DMS79 treated with DMSO at 0.1 percent for 48 hours (cell line): ENCODE measurements at places on chromosomes 5 and 9.

DNA sequence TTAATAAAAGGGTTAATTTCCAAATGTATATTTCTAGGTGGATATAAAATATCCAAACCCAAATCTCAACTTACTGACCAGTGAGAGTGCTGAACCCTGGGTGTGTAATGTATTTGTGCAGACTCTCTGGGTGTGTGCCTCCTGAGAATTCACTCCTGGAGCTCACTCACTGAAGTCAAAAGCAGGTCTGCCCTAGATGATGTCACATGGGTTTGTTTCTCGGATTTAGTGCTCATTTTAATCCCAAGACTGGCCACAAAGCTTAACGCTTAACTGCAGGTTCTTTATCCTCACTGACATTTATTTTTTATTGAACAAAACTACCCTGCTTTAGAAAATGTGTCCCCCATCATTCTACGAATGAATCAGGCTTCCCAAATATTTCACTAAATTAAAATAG, 179.4 kb downstream of the PPP2R2B start:
- no peak for DNase-seq

- no peak for DNase-seq
Measured at GRCh38 chr9:104144336-104144735, 50.2 kb downstream of the SMC2 start.

- no peak for DNase-seq
Measured at GRCh38 chr5:93076096-93076495, 504.9 kb downstream of the NR2F1-AS1 start.

- no peak for DNase-seq
Measured at GRCh38 chr5:76805821-76806505, 12.9 kb upstream of the F2RL1 start.

- peak; percentile 74 for DNase-seq
Measured at GRCh38 chr5:127040796-127041520, 10.6 kb upstream of the MARCHF3 start.

DNA sequence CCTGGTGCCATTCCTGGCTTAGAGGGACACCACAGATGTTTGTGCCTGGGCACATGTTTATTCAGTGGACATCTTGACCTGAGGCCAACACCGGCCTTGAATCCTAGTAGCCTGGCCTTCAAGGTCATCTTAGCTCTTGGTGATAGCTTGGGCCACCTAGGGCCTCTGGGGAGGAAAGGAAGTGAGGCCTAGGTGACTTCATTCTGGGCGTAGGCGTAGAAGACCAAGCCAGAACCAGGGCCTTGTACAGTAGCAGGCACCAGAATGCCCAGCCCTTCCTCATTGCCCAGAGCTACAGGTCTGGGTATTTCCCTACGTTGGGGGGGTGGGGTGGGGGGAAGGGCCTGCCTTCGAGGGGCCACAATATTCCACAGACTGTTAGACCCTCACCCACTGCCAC, 33.8 kb downstream of the WNK2 start:
- DNase-seq: no peak

DNA sequence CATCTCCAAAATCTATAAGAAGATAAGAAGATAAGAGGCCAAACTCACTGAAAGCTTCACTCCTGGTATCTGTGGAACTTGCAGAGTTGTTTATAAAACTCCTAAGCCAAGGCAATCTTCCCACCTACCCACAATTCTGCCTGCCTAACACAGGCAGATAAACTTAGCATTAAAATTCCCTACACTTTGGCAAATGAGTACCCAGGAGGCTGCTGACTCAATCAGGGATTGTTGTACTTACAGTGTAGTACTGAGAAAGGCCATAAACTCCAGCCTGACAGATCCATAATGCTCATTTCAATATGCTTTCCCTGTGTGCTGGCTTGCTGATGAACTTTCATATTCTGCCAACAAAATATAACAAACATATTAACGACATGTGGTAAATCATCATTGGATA, 725.2 kb downstream of the BRINP1 start:
- DNase-seq: no peak

GRCh38 chr5:142455856-142456255, 131.0 kb upstream of the SPRY4 start:
- no peak for DNase-seq

GRCh38 chr5:962386-962785, 46.2 kb upstream of the NKD2 start:
- no peak for DNase-seq

DNA sequence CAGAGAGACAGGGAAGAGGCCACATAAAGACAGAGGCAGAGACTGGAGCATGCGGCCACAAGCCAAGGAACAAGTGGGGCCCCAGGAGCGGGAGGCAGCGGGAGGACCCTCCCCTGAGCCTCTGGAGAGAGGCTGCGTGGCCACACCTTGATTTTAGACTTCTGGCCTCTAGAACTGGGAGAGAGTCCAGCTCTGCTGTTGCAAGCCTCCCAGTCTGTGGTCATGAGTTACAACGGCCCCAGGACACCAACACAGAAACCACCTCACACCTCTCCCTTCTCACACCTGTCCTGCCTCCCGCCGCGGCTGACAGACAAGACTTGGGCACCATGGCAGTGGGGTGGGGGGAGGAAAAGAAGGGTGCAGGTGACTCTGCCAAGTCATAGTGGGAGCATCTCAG, 2.2 kb downstream of the INPP5E start:
- no peak for DNase-seq

DNA sequence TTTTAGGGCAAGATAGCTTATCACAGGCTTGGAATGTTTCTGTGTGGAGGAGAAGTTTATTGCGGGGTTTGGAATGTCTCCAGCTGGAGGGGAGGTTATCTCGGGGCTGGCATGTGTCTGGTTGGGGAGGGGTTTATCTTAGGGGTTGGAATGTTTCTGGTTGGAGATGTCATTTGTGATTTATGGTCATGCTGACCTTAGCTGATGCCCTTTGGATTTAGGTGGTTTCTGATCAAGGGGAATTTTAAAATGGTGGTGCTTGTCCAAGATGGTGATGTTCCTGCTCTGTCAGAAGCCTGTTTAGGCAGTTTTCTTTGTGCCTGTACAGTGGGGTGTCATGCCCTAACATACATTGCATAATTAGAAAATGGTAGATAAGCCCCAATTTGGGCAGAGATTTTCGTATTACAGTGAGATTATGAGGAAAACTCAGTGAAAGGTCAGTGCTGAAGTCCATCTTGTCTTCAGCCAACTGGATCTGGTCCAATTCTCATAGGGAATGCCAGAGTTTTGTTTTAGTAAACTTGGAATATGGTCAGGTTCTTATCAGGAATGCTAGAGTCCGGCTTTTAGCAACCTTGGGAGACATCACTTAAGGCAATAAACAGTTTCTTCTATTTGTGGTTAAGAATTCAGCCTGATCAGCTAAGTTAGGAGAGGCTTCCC, 14.3 kb downstream of the CDK20 start:
- DNase-seq: no peak

DNA sequence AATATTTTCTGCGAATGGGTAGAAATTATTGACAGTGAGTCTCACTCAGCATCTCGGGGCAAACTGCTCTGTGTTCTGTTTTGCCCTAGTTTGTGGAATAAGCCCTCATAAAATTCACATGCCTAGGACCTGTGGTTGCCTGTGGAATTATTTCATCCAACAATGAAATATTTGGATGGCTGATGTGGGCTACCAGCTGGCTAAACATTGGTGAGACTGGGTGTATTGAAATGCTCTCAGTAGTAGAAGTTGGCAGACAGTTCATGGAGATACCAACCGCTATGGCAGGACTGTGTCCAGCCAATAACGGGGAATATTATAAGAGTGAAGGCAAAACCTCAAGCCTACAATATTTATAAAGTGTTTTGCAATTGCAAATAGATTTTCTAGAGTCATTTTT, 344.1 kb upstream of the RPS23 start:
- no peak for DNase-seq
